ENCODE measurements at places on chromosomes 7 and 10. TPM values are rescaled to one million over a fixed set of nuclear protein-coding genes. Genes with fewer than 3 reads are reported as not detected.

- DNase-seq = no peak
These were observed 204.1 kb downstream of the TRIL start for GRCh38 chr7:28754027-28754426.

GRCh38 chr7:98878365-98879197 is at the start of gene TRRAP:
TRRAP (plus strand) TSS chr7:98878532; CDS start chr7:98881151, 2,619 bp downstream.
- no peak for DNase-seq

Gene PRTFDC1
- total RNA-seq = 9.9 TPM

DNA sequence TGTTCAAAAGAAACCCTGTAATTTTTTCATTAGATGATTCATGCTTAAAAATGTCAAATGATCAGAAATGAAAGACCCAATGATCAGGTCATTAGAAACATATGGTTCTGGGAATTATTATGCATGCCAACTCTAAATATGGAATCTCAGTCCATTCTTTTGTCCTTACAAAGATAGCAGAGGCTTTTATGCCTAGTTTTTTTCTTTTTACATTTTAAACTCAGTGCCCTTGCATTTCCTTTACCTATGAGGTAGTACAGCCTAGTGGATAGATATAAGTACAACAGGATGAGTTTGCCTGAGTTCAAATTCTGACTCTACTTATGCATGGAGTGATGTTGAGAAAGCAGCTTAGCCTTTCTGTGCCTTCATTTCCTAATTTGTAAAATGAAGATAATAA is 392.9 kb downstream of the SUGCT start:
- DNase-seq = no peak

GRCh38 chr7:158750702-158751101 is 46.1 kb upstream of the NCAPG2 start:
- no peak for DNase-seq
